ENCODE measurements at places on chromosomes 3 and 15.
A peak's percentile ranks its signal among the peaks of the same experiment; 100 is the strongest.

DNA sequence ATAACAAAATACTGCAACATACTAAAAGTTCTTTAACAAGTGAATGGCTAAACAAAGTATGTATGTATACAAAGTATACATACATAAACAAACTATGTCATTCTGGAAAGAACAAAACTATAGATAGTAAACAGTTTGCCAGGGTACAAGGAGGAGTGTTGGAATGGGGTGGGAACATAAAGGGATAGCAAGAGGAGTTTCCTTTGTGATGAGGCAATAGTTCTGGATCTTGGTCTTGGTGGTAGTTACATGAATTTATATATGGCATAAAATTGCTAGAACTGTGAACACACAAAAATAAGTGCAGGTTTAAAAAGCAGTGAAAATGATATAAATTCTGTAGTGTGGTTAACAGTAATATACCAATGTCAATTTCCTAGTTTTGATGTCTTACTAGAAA lies 22.0 kb downstream of the ZNF148 start:
- no peak for DNase-seq

DNA sequence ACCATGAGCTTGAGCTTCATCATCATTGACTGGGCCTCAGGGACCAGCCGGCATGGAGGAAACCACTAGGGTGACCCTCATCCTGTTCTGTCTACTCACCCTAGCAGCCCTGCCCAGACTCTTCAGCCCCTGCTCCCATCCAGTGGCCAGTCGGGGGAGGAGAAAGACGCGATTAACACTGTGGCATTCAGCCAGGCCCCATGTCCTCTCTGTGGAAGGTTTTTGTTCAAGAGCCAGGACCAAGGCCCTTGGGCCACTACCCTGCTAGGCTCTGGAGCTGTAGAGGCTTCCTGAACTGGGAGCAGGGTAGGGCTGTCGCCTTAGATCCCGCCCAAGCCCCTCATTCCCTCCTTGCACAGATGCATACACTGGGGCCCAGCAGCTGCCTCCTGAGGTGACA lies 15.0 kb downstream of the SLC38A3 start:
- no peak for DNase-seq

DNA sequence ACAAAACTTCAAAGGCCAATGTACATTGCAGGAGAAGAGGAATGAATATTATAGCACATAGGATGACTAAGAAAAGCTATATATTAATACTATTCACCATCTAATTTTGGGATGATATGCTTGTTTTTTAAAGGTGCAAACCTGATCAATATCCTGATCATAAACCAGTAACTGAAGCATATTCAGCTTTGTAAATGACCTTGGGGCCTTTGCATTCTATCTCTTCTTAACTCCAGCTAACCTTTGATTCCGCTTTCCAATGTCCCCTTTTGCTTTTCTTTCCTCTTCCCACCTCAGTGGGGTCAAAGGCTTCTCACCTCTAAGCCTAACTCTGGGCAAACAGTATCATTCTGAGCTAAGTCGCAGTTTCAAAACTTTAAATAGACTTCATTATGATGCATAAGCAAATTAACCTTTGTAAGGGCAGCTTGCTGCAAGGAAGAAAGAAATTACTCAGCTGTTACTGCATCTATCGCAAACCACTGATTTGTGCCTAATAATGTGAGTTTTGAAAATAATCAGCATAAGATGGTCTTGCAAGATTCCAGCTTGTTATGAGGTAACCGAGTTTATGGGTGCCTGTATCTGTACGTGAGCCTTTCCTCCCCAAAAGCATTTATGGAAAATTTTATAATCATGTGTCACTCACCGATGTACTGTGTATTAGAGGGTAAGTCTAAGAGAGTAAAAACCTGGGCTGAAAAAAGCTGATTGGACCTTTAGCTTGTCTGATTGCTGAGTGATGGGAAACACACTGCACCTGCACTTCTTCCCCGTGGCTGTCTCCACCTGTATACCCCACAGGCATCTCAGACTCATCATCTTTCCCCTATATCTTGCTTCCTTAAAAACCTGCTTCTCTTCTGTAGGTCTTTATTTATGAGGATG lies 116.8 kb downstream of the TPRG1 start:
- no peak for DNase-seq

DNA sequence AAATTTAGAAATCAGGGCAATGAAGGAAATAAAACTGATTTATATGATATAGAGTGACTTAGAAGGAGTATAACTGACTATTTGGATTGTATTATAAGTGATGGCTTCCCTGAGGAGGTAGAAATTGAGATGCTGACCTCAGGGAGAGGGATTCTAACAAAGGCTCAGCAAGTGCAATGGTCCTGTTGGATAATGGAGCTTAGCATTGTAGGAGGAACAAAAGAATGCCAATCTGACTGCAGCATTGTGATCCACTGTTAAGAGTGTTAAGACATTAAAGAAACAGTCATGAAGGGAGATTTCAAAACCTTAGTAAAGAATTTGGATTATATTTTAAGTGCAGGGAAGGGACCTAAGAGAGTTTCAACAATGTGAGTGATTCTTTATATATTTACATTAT lies 158.4 kb upstream of the NAALADL2 start:
- no peak for DNase-seq

DNA sequence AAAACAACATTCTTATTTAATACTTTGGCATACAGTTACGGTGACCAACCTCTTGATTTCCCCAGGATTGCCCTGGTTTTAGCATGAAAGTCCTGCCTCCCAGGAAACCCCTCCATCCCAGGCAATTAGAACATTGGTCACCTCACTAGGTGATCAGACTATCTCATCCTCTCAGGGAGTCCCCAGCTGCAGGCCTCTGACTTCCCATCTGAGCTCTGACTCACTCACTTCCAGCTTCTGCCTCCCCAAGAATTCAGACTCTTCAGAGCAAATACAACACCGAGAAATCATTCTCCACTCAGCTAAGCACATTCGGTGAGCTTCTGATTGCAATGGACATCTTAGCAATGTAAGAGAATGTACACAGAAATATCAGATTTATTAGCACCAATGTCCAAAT lies 92.4 kb upstream of the HES1 start:
- no peak for DNase-seq

GRCh38 chr15:33278816-33279612 lies 31.8 kb upstream of the RYR3 start:
- DNase-seq = peak; percentile 67

DNA sequence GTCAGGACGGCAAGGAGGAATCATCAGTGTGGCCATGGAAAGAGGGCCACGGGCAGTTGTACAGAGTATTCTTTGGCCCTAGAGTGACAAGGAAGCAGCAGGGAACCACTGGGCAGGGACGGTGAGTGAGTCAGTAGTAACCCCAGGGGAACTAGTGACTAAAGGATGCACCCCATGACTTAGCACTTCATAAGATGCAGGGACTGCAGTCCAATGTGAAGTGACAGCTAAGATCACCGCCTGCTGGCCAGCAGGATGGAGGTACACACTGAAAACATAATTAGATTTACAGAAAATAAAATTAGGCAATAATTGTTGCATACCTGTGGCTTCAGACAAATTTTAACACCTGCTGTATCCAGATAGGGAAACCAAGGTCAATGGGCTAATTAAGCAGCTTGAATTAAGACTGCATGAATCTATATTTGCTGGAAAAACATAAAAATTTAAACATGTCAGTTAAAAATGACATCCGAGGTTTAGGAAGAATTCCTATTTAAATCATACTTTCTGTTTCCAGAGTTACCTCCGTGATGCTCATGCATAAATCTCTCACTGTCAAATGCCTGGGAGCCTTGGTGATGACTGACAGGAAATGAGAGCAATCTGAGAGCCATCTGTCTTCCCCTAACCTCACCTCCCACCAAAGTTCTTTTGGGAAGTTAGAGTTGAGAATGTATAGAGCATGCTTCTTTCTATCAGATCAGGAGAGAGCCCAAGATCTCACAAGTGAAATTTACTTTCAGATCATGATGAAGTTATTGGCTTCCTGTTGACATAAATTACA lies 56.5 kb downstream of the DCLK3 start:
- peak; percentile 89 for DNase-seq

- no peak for DNase-seq
Observed at GRCh38 chr3:43485931-43486330, 135.9 kb downstream of the ANO10 start.

DNA sequence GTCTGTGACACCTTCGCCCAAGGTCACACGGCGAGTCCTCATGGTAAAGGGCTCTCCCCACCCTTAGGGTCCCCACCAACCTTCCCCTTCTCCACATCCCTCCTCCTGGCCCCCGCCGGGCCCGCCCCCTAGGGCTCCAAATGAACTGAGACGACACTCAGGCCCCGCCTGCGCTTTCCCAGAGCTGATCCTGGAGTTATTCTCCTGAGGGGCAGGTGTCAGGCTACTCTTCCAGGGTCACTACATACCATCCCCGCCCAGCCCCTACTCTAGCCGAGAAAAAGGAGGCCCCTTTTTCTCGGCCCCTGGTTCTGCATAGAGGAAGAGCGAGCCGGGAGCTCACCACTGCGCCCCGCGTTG lies 292 bp downstream of the USP4 start:
- no peak for DNase-seq

- peak; percentile 69 for DNase-seq
Observed at GRCh38 chr3:38843898-38844297, 27.9 kb upstream of the SCN10A start.

DNA sequence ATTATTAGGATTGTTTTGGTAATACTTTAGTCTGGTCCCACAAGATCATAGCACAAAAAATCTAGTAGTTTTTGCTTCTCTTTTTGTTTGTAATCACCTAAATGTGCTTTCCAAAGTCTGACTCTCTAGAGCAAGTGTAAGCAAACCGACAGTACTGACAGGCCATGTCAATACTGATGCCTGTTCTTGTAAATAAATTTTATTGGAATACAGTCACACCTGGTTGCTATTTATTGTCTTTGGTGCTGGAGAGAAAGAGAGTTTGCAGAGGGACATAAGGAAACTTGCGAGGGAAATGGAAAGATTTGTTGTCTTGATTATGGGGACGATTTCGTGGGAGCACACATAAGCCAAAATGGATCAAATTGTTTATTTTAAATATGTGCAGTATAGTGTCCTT lies 77.5 kb downstream of the NAALADL2 start:
- DNase-seq = no peak

- no peak for DNase-seq
Observed at GRCh38 chr3:53764026-53764775, 82.0 kb downstream of the CHDH start.

- no peak for DNase-seq
Observed at GRCh38 chr3:185361920-185362319, 1.0 kb upstream of the MAP3K13 start.

- no peak for DNase-seq
Observed at GRCh38 chr3:125039131-125040100, 16.4 kb downstream of the HEG1 start.

DNA sequence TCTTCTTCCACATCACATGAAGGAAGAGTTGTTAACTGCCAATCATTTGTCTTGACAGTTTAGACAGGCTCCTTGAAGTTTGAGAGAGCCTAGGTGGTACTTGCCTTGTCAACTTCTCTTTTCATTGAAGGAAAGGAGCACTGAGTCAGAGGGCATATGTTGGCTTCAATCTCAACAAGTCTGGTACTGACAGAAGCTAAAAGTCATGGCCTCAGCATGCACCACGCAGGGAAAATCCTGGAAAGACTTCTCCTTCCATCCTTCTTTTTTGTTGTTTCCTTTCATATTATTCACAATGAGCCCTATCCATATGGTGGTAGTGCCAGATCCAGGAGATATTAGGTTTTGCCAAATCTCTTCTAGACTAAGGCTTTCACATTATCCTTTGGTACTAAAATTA lies 1272.5 kb downstream of the ROBO1 start:
- no peak for DNase-seq

- DNase-seq = no peak
Observed at GRCh38 chr15:77393471-77393840, 26.4 kb downstream of the PEAK1 start.

- DNase-seq = no peak
Observed at GRCh38 chr3:152325136-152325535, 56.4 kb downstream of the MBNL1 start.

DNA sequence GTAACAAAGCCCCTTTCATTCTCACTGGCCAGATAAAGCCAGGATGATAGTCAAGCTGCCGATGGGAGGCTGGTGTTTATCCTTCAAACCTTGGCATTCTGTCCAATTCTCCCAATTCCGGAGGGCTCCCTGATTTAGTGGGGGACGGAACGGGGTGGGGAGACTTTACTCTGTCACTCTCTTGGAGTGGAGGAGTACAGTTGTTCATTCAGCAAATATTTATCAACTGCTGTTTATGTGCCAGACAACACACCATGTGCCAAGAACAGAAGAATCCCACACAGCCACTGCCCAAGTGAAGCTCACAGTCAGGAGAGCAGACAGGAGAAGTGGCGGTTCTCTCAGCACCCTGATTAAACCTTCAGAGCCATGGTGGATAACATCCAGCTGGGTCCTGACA lies 63.3 kb downstream of the WNT5A start:
- DNase-seq = no peak

- no peak for DNase-seq
Observed at GRCh38 chr15:85473455-85473854, 93.1 kb downstream of the AKAP13 start.

DNA sequence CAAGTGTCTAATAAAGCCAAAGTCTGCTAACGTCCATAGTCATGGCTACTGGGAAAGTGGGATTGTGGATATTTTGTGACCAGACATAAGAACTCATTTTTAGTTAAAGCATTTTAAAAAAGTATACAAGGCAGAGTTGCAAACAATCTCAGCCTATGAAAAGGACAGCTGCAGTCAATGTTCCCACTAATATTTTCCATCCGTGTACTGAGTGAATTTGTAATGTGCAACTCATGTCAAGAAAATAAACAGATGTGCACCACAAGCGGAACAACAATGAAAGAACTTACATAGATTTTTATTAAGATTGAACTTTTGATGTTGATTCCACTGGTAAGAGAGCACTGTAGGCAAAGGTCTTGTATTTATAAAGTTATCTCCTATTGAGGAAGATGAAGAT lies 231.3 kb upstream of the SEMA6D start:
- no peak for DNase-seq

DNA sequence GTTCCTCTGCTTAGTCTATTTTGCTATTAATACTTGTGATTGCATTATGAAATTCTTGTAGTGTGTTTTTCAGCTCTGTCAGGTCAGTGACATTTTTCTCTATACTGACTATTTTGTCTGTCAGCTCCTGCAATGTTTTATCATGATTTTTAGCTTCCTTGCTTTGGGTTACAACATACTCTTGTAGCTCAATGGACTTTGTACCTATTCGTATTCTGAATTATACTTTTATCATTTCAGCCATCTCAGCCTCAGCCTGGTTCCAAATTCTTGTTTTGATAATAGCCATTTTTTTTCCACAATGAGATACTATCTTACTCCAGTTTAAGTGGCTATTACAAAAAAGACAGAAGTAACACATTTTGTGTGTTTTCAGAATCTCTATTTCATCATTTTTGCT lies 204.2 kb upstream of the ONECUT1 start:
- DNase-seq = no peak
